Stimulated activated CD4-positive, alpha-beta T cell treated with anti-CD3 and anti-CD28 coated beads, Interleukin-15, amount 100 ng/mL, for 1 hour (primary cell): ENCODE measurements at places on chromosomes 2 and 18.

GRCh38 chr18:9846162-9846925 is 39.4 kb upstream of the TXNDC2 start:
- DNase-seq: no peak

DNA sequence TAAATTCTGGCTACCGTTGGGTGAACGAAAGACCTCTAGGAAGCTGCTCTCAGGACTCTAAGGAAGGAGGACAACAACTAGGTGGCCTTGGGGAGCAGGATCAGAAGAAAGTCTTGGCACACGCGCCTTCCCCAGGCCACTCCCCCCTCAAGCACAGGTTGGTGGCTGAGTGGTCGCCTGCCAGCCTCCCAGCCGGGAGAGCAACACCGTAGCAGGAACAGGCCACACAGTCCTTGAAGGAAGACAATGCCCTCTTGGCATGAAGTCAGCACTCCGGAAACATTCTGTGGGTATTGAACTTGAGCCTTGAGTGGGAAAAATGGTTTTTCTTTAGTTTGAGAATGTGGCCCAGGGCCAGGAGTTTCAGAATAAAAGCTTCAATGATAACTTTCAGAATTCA is 87.4 kb upstream of the AGAP1 start:
- no peak for DNase-seq

- DNase-seq: no peak
These were observed 115.1 kb downstream of the NFATC1 start for GRCh38 chr18:79510731-79511241.

GRCh38 chr2:55487686-55488085 is 31.8 kb upstream of the CFAP36 start:
- no peak for DNase-seq

DNA sequence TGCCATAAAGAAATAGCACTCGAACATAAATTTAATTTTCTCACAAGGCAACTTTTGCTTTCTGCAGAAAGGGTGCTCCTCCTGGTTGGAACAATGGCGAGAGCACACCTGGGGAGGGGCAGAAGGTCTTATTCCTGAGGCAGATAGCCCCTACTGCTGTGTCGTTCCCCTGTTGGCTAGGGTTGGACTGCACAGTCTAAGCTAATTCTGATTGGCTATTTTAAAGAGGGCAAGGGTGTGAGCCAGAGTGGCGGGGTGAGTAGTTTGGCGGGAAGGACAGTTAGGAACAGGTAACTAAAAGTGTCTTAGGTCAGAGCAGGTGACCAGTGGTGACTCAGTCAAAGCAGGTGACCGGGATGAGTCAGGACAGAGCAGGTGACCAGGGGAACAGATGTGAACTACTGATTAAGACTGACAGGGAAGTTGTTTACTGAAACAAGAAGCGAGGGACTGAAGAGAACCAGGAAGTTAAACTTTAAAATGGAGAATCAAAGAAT is 49.7 kb upstream of the AGAP1 start:
- no peak for DNase-seq

DNA sequence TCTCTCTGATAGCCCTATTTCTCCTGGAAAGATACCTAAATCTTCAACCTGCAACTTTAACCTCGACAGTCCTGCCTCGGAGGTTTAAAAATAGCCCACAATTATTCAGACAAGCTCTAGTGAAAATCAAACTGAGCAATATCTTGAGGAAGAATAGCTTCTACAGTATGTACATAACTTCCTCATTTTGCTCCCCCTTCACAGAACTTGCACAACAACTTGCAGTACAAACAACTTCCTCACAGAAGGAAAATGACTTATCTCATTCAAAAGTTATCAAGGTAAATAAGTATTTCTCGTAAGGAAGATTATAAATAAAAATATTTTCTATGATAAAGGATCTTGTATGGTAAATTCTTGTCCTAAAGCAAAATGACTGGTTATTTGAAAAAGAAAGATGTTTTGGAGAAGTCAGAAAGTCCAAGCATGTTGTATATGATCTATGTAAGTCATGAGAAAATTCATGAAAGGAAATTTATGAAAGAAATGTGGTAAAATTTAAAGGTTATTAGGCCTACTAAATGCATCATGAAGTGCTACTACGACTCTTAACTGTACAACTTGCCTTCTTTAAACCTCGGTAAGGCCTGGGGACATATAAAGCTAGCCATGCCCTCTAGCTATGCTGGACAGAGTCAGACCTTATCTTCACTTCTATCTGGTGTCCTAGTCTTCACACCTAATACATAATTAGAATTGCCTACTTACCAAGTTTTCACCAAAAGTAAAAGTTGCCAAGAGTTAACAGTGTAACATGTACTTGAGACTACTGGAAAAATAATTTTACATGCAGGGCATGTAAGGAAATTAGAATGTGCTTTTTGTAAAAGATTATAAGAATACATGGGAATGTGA is 394.5 kb downstream of the DLGAP1 start:
- no peak for DNase-seq

- DNase-seq: no peak
These were observed 125.3 kb downstream of the TMEFF2 start for GRCh38 chr2:192069417-192069816.

DNA sequence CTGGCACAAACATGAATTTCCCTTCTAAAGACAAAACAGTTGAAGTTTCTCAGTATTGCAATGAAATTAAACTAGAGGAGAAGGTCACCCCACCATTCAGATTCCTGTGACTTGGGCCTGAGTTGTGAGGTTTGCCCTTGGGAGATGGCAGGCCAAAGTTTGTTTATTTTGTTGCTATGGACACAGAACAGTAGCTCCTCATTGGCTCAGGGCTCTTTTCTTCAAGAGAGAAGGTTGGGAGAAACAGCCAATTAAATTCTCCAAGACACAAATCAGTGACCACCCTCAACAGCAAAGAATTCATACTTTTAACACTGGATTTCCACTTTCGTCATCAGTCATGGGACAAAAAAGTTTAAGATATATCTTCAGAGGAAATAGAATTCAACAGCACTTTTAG is at the start of gene FLACC1:
Gene FLACC1 (minus strand): TSS at position 125 of the 400 bp plus-strand sequence. CDS start 5,941 bp downstream, outside the sequence.
- no peak for DNase-seq

- no peak for DNase-seq
These were observed 18.7 kb upstream of the ASPRV1 start for GRCh38 chr2:69979902-69980807.

DNA sequence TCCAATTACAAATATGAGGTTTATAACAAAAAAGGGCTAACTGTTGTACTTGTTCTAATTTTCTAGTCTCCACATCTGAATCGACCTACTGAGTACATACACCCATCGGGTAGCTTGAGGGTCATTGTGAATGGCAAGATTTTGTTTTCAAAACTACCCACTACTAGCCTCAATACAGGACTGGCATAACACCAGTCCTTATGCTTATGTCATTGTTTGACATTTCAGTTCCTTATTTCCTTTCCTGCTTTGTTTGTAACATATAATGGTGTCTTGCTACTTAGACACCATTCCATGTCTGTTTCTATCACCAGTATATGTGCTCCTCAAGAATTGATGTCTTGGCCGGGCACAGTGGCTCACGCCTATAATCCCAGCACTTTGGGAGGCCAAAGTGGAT is 86.0 kb downstream of the EPHA4 start:
- no peak for DNase-seq

DNA sequence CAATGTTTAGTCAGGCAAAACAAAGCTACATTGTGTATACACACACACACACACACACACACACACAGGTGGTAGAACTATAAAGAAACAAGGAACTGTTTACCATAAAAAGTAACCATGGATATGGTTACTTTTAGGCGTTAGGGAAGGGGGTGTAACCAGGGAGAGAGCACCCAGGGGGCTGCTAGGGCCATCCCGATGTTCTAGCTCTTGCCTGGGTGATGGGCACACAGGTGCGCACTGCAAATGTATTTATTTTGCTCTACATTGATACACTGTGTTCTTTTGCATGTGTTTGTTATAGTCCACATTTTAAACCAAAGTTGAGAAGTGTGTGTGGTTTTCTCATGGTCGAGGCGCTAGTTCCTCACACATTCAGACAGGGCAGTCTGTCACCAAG is 69.8 kb upstream of the MYCN start:
- DNase-seq: no peak

DNA sequence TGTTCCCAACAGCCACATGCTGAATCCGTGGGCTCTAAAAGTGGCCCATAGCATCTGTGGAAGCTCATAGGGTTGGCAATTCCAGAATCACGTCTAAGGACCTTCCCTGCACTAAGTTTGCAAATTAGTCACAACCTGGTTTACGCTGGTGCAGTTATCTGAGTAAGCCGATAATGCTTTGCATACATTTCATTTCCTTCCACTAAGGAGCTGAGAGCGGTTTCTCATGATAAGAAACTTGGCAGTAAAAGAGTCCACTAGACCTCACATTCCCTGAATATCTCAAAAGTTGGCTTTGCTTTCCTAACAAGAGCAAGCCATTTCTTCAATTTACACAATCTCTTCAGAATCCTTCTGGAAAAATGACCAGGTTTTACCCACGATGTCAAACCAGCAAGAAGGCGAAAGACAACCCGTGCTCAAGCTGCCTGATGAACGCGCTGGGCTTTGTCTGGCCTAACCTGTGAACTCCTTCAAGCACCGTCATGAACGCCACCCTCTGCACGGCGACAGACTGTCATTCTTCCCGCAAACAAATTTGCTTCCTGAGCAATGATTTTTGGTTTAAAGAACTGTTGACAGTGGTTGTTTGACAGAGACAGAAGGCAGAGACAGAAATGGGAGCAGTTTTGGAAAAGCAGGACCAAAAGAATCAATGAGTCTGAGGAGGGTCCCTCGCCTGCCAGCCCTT is 73.0 kb upstream of the COPS8 start:
- DNase-seq: no peak

- DNase-seq: no peak
These were observed 785.0 kb downstream of the SUCLG1 start for GRCh38 chr2:83674050-83674449.

GRCh38 chr2:161078211-161078539 is 82.1 kb upstream of the TANK start:
- DNase-seq: no peak

- no peak for DNase-seq
These were observed 18.2 kb downstream of the SLC4A1AP start for GRCh38 chr2:27681841-27682240.

DNA sequence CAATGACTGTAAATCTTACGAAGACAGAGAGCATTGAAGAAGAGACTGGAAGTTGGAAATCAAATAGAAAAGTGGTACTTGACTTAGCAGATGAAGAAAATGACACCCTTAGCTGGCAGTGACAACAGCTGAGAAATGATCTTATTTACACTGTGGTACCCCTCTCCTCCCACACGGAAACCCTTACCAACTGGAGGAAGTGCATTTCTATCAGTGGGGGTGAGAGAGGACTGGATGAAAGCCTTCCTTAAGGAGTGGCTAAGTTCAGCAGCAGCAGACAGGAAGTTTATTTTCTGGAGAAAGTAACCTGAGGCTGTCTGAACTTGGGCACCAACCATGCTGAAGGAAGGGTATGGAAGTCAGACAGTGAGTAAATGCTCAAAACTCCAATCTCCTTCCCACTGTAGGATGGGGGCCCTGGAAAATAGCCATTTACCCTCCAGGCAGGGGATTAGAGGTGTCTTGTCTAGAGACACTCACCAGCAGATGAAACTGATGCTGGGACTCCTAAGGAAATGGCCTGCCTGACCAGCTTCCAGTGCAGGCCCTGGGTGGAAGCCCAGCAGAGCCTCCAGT is 160.2 kb upstream of the NCK2 start:
- DNase-seq: no peak

GRCh38 chr18:57523171-57523956 is 63.1 kb downstream of the FECH start:
- DNase-seq: no peak

DNA sequence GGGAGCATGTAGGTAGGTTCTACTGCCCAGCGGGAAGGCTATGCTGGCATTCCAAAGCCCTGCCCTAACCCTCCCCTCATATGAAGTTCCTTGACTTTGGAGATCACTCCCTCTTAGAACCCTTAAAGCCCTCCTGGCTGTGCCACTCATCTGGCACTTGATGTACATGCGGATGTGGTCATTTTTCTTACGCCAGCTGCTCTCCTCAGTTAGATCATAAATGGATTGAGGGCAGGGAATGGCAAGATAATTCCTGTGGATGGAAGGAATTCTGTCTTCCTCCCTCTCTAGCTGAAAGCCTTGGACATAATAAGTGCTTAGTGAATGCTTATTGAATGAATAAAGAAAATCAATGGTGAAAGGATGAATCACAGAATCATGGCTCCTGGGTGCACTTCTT is 51.6 kb downstream of the SLC4A3 start:
- DNase-seq: no peak

DNA sequence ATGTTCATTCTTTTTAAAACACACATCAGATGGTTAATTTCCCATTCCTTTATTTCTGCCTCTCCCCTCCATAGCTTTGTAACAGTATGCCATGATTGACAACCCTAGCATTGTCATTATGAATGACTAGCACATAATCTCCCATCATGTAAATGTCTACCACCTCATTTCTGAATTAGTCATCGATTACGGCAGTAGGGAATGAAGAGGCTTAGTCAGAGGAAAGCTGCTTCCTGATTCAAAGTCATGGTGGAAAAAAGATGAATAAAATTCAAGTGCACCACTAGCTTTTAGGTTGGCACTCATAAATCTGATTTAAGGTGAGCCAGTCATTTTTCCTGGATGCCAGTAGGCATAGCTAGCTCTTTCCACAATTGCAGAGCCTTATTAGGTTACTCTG is 19.1 kb upstream of the ACMSD start:
- DNase-seq: no peak

GRCh38 chr2:99088017-99088416 is 53.5 kb upstream of the C2orf15 start:
- DNase-seq: no peak

DNA sequence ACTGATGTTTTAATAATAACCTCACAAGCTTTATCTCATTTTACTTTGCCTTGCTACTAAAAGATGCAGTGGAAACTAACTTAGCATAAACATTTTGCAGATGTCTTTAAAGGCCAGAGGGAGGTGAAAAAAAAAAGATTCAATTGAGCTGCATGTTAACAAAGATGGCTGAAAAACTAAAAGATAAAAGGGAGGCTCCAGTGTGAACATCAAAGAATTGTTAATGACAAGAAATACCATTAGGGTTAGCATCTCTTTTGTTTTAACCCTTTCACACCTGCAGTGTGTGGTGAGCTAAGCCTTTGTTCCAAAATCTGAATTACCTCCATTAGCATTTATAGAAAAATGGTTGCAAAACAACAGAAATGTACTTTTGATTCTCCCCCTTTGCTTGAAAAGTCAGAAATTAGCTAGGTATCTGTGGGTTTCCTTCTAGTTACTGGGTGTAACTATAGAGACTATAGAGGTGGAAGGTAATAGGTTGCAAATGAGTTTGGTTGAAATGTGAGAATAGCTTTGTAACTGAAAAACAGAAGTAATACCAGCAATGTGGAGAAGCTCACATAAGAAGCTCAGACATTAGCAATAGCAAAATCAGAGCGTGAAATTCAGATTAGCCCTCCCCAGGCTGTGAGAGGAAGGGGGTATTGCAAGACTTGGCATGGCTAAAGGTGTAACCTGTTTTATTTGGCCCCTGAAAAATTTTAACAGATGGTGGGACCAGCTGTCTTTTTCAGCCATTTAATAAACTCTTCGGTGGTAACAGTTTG is 34.8 kb upstream of the SP5 start:
- DNase-seq: no peak

GRCh38 chr18:34048423-34048822 is 176.3 kb downstream of the NOL4 start:
- no peak for DNase-seq

- DNase-seq: no peak
These were observed 86.2 kb upstream of the GLS start for GRCh38 chr2:190794377-190794776.
